Activated CD4-positive, alpha-beta T cell treated with anti-CD3 and anti-CD28 coated beads for 48 hours (primary cell): ENCODE measurements at places on chromosomes 3 and 15.

GRCh38 chr15:78060232-78060631, 17.3 kb downstream of the TBC1D2B start:
- peak; percentile 58 for DNase-seq

DNA sequence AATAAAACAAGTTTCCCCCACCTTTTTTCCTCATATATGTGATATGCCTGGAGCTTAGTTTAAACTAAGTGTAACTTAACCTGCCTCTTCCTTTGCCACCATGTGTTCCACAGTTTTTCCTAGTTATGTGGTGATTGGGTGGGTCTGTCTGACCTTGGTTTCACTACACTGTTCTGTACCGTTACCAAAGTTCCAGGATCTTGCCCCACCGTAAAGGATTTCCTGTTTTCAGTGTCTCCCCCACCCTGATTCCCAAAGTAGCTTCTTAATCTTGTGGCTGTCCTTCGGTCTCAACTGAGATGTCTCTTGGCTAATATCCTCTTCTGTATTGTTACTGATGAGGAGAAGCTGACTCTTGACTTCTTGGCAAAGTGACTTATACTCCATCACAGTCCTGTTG, 6.4 kb upstream of the MGA start:
- DNase-seq: no peak

DNA sequence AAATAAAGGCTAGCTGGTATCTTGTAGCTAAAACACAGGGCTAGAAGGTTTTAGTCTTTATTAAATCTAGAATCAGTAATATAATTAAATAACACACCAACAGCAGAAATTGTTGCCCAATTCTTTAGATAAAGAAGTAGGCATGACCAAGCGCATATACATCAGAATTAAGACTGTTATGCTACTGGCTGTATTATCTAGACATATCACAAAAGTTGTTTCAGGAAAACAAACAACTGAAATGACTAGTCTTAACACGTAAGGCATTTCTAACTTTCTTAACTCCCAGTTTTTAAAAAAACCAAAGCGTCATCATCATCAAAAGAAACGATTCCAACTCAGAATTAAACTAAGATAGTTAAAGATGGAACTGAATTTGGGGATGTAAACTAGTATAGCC, 55.4 kb downstream of the EMC4 start:
- DNase-seq: no peak

GRCh38 chr15:69782139-69782658, 315.5 kb downstream of the TLE3 start:
- DNase-seq: no peak
